ENCODE measurements at places on chromosomes 7 and 10.

- no peak for DNase-seq
Measured at GRCh38 chr7:99409806-99410205, 1.0 kb downstream of the BUD31 start.

- DNase-seq, result no peak
Measured at GRCh38 chr7:39697483-39697882, 74.1 kb downstream of the RALA start.

DNA sequence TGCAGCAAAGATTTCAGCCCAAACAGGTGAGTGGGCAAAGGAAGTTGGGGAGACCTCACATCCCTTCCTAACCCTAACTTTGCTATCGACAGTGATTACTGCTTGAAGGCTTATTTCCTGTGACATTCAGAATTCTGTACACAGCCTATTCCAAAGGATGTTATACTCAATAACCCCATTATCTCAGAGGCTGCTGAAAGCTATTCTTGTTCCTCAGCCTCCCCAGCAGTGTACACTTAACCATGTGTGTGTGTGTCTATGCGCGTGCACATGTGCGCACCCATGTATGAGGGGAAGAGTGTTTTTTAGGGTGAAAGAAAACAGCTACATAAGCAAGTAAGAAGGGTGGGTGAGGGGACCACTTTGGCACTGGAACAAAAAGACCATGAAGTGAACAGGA lies 90.4 kb upstream of the KCNIP2 start:
- DNase-seq, result no peak

DNA sequence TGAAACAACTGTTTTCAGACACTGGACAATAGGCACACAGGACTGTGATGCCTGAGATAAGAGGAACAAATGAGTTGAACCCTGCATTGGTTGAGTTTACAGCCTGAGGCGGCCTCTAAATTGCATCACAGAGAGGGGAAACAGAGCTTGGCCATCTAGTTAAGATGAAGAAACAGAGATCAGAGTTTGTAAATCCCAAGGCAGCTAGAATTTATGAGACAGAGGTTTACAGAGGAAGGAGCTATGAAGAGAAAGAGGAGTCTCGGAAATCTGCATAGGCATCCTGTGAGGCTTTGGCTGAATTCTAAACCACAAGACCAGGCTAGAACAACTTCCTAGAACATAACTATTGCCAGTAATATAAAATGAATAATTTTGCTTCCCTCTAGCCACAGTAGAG lies 41.0 kb upstream of the OIT3 start:
- no peak for DNase-seq

DNA sequence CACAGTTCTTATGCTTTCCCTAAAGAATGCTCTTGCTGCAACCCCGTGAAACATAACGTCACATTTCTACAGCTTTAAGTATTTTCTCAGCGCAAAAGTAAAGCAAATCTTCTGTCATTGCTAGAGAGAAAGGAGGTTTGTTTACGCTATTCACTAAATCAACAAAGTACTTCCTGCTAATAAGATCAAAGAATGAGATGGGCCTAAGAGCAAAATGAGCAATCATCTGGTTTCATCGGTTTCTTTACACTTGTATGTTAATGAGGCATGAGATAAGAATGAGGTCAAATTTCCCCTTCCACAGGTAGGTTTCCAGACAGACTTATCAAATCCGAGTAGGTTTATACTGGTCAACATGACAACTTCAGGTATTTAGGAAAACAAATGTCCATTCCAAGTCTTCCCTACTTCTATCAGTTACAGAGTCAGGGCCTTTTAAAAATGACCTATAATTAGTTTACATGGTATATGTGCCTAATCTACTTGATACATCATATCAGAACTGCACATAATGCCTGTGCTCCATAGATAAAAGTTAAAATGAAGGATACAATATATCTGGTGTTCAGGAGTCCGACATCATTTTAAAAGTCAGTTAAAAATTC lies 8.4 kb downstream of the USP6NL start:
- DNase-seq, result no peak

- DNase-seq, result no peak
Measured at GRCh38 chr7:102191556-102192379, 94.9 kb upstream of the SH2B2 start.

GRCh38 chr10:17915181-17915580 lies 36.5 kb upstream of the SLC39A12 start:
- no peak for DNase-seq

GRCh38 chr10:49117376-49118070 lies 2.2 kb upstream of the VSTM4 start:
- no peak for DNase-seq

GRCh38 chr7:114140561-114140960 lies 221.8 kb upstream of the PPP1R3A start:
- no peak for DNase-seq

DNA sequence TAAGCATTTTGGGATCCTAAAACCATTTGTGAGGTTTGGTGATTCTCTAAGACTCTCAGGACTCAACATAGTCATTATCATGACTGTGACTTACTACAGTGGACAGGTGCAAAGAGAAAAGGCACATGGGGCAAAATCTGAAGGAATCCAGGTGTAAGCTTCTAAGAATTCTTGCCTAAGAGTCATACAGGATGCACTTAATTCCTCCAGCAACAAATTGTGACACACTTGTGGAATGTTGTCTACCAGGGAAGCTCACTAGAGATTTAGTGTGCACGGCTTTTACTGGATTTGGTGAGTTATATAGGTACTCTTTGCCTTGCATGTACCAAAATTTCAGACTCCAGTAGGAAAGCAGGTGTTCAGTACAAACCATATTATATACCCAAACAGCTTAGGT lies 47.9 kb downstream of the WAC start:
- DNase-seq, result no peak

GRCh38 chr7:92485267-92485892 lies 7.6 kb upstream of the ERVW-1 start:
- DNase-seq, result no peak

DNA sequence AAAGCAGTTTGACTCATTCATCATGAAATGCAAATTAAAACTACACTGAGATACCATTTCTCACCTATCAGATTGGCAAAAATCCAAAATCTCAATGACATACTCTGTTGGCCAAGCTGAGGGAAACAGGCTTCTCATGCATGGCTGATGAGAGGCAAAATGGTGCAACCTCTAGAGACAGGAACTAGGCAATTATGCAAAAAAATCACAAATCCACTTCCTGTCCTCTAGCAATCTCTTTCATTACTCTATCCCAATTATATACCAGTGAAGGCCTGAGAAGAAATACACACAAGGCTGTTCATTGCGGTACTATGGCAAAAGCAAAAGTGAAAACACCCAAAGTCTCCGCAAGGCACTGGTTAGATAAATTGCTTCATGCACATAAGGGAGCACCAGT lies 25.9 kb upstream of the PTPRN2 start:
- DNase-seq, result no peak

DNA sequence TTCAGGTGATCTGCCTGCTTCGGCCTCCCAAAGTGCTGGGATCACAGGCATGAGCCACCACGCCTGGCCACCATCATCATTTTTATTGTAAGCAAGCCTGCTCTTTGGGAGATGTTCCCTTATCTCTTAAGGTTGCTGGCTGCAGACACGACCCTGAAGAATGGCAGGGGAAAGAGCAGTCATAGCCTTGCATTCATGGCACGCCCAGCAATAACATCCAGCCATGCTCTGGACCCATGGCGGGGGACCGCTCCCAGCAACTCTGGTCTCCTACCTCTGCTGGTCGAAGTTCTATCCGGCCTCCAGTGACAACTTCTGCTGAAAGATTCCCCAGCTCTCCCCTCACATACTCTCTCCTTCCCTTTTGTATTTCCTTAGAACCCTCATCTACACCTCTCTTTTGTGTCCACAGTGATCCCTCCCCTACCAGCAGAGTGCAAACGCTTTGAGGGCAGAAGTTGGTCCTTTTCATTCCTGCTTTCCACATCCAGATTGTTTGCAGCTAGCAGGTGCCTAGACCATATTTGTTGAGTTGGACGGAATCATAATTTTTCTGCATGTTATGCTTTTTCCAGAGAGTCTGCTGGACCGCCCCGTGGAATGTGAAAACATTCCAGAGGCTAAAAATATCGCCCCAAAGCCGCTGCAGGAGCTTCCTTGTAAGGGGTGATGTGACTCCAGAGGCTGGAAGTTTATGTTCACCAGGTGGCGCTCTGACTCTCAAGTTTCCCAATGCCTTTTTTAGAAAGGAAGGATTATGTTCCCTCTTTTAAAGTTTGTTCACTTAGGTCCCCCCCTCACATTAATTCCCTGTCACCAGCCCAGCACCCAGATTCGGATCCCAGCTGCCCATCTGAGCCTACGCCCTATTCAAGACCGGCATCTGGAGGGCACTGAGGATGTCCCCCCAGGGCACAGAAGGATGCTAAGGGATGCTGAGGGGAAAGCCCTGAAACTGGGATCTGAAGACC lies 4.3 kb upstream of the MARVELD1 start:
- peak; percentile 80 for DNase-seq

DNA sequence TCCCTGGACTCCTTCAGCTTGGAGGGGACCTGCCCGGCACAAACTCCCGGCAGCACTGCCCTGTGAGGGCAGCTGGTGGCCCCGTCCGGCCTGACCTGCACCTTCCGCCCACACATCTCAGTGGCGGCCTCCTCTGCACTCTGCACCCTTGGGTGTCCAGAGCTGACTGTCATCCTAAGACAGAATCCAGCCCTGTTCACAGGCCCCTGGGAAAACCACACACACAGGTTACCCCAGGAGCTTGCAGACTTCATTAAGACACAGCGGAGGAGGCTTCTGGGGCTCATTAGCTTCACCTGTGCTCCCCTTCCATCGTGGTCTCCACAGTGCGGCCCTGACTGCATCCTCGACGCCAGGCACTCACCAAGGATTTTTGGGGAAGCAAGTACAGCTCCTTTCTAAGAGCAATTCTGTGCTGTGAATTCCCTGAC lies 51.5 kb upstream of the SHH start:
- DNase-seq, result no peak

- peak; percentile 35 for DNase-seq
Measured at GRCh38 chr10:13056456-13057077, 43.4 kb upstream of the OPTN start.
